ENCODE measurements at places on chromosomes 1 and 21. TPM values are rescaled to one million over a fixed set of nuclear protein-coding genes. Genes with fewer than 3 reads are reported as not detected.

- H3K36me3 ChIP-seq, result no peaks in the 10 kb centered on the region
- H3K27ac ChIP-seq, result no peak overlapping the region
- peaks cover 49% of the 10 kb centered on the region for H3K27me3 ChIP-seq
- no peak for DNase-seq
These were observed 37.1 kb downstream of the WNT9A start for GRCh38 chr1:227910511-227911153.

GRCh38 chr1:18057623-18058022 is 50.0 kb upstream of the IGSF21 start:
- H3K27ac ChIP-seq, result no peak overlapping the region
- H3K4me1 ChIP-seq, result no peaks in the 10 kb centered on the region
- DNase-seq, result no peak
- H3K36me3 ChIP-seq, result no peaks in the 10 kb centered on the region
- no peak overlapping the region for H3K4me3 ChIP-seq
- peaks cover 14% of the 10 kb centered on the region for H3K27me3 ChIP-seq

DNA sequence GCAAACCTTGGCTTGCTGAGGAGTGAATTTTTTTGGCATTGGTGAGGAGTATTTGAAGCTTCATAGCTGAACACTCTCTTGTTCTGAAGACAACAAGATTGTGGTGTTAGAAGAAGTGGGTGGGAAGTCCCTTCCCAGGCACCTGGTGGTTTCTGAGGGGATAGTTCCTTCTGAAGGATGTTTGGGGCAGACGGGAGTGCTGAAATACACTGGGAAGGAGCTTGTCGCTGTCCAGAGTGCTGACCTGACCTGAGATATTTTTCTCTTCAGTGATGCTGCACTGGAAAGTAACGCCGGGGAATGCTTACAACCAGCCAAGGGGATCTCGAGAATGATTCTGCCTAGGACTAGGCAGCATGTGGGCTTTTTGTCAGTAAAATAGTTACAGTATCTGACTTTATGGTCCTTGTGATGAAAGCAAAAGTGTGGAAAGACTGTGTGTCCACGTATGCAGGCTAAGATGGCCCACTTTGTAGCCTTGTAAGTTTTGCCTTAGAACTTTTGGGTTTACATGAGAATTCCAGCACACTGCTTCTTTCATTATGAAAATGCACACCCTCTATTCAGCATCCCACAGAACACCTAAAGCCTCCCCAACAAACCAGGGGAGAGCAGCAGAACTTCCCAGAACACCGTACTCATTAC is 33.1 kb upstream of the NFASC start:
- H3K4me3 ChIP-seq, result no peak overlapping the region
- no peaks in the 10 kb centered on the region for H3K36me3 ChIP-seq
- H3K4me1 ChIP-seq, result peaks cover 14% of the 10 kb centered on the region
- peaks cover 27% of the 10 kb centered on the region for H3K27me3 ChIP-seq
- no peak overlapping the region for H3K27ac ChIP-seq

DNA sequence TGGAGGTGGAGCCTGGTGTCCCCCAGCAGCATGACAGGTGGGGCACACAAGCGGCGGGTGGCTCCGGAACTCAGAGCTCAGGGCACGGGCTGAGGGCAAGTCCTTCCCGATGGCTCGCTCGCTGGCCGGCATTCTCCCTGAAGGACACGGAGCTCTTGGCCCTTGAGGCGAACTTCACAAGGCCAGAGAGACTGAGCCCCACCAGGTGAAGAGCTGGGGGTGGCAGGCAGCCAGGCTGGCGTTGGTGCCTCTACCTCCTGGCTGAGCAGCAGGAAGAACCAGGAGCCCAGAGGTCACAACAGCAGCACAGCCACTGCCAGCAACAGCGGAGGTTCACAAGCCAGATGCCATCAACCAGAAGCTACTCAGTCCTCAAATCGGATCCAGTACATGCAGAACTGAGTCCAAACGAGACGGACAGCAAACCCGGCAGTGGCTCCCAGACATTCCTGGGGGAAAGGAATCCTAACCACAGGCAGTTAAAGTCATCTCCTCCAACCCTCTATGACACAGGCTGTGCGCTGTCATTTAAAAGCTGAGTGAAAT is 54.1 kb downstream of the NPHP4 start:
- no peak for DNase-seq
- H3K36me3 ChIP-seq, result peaks cover 14% of the 10 kb centered on the region
- H3K27me3 ChIP-seq, result no peaks in the 10 kb centered on the region
- H3K4me3 ChIP-seq, result no peak overlapping the region
- no peaks in the 10 kb centered on the region for H3K4me1 ChIP-seq

DNA sequence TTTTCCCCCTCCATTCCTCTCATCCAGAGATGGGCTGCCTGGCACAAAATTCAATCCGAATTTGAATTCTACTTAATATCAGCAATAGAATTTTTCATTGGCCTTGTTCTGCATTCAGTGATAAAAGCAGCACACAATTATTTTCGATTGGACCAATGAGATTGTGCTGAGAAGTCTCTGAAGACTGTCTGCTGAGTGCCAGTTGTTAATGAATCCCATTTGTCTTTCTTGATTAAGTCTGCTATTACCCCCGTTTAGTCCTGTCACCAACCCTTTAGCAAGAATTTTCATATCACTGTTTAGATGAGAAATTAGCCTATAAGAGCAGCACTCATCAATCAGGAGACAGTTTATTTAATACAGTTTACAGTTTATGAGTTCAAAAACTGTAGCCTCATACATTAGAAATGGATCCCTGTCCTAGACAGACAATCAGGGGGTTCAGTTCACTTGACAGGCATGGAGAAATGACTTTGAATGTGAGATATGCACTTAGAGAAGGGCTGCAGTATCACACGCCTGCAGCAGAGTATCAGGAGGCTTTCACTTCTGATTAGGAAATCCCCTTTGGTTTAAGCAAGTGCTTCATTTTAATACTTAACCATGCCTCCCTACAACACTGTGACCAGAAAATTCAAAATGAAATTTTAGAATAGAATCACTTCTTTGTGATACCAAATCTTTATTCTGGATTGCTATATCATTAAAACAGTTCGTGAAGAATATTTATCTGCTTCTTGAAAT is 304.7 kb upstream of the PTBP2 start:
- no peaks in the 10 kb centered on the region for H3K36me3 ChIP-seq
- no peak for DNase-seq
- no peaks in the 10 kb centered on the region for H3K4me1 ChIP-seq
- no peak overlapping the region for H3K4me3 ChIP-seq
- H3K27me3 ChIP-seq, result no peaks in the 10 kb centered on the region

GRCh38 chr1:40780678-40781607 is 2.6 kb upstream of the KCNQ4 start:
- no peak for DNase-seq
- H3K27me3 ChIP-seq, result peaks cover 30% of the 10 kb centered on the region
- no peak overlapping the region for H3K4me3 ChIP-seq
- peaks cover 23% of the 10 kb centered on the region for H3K36me3 ChIP-seq

- peaks cover 60% of the 10 kb centered on the region for H3K27me3 ChIP-seq
- no peak overlapping the region for H3K4me3 ChIP-seq
- DNase-seq, result no peak
- no peaks in the 10 kb centered on the region for H3K36me3 ChIP-seq
- no peak overlapping the region for H3K27ac ChIP-seq
- peaks cover 8% of the 10 kb centered on the region for H3K4me1 ChIP-seq
These were observed 51.3 kb upstream of the TSPAN2 start for GRCh38 chr1:115140442-115141144.

GRCh38 chr1:216181590-216181989 is 241.7 kb downstream of the USH2A start:
- H3K4me1 ChIP-seq, result no peaks in the 10 kb centered on the region
- no peak overlapping the region for H3K27ac ChIP-seq
- peaks cover under 1% of the 10 kb centered on the region for H3K27me3 ChIP-seq
- no peaks in the 10 kb centered on the region for H3K36me3 ChIP-seq
- DNase-seq, result no peak
- H3K4me3 ChIP-seq, result no peak overlapping the region

DNA sequence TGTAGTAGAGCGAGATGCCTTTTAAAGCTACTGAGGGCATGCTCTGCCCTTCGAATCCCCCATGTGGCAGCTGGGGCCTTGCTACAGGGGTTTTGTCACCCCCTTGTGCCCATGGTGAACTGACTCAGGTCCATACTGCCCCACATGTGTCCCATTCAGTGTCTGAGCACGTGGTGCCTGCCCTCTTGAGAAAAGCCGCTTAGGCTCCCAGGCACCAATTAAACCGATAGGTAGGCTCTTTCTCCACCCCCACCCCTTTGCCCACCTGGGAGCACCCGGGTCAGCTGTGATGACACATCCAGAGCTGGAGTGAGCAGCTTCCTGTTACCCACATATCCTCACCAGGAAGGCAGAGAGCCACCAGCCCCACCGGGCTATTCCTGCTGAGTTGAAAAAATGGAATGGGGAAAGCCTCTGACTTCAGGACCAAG is 30.5 kb downstream of the TMCC2 start:
- DNase-seq, result no peak
- no peak overlapping the region for H3K4me3 ChIP-seq
- peaks cover 9% of the 10 kb centered on the region for H3K27me3 ChIP-seq
- H3K36me3 ChIP-seq, result no peaks in the 10 kb centered on the region
- H3K27ac ChIP-seq, result no peak overlapping the region
- peaks cover 13% of the 10 kb centered on the region for H3K4me1 ChIP-seq

GRCh38 chr1:243254233-243254926 is 701 bp downstream of the CEP170 start:
- peak overlapping the region; percentile 97 for H3K4me3 ChIP-seq
- peaks cover 22% of the 10 kb centered on the region for H3K4me1 ChIP-seq
- H3K36me3 ChIP-seq, result no peaks in the 10 kb centered on the region

- DNase-seq, result peak; percentile 70
- H3K4me1 ChIP-seq, result peaks cover 34% of the 10 kb centered on the region
- no peaks in the 10 kb centered on the region for H3K36me3 ChIP-seq
These were observed 98.4 kb downstream of the EBNA1BP2 start for GRCh38 chr1:43073490-43074230.

- H3K27me3 ChIP-seq, result no peaks in the 10 kb centered on the region
- no peaks in the 10 kb centered on the region for H3K36me3 ChIP-seq
- no peak for DNase-seq
- H3K27ac ChIP-seq, result no peak overlapping the region
These were observed 136.2 kb upstream of the RUNX3 start for GRCh38 chr1:25066256-25066655.

DNA sequence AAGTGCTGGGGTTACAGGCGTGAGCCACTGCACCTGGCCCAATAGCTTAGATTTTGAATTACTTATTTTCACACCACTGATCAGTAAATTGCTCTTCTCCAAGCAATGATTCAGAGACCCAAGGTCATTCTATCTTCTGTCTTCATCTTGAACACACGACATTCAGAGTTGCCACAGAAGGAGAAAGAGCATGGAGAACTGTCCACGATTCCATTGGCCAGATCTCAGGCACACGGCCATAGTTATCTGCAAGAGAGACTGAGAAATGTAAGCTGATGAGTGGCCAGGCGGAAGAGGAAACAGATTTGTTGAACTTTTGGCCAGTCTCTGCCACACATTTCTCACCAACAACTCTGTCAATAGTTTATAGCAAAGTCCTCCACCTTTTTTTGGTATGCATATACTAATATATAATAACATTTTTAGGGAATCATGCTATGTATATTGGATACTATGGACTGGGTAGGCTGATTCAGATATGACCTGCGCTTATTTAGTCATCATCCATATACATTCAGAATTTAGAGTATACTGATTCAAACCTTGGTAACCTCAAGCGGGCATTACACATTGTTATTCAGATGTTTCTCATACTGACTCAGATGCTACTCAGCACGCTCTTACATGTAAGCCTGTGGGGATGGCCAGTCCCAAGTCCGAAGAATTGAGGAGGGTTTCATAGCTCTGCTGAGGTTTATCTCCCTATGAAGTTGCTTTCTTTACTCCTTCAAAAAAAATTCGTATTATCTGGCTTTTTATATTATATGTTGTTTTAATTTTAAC is 25.5 kb upstream of the CAP1 start:
- peaks cover 5% of the 10 kb centered on the region for H3K4me1 ChIP-seq
- DNase-seq, result no peak
- H3K27ac ChIP-seq, result peak overlapping the region; percentile 52

- H3K27me3 ChIP-seq, result no peaks in the 10 kb centered on the region
- H3K36me3 ChIP-seq, result no peaks in the 10 kb centered on the region
- no peak for DNase-seq
- H3K4me3 ChIP-seq, result no peak overlapping the region
These were observed 282.1 kb upstream of the BRINP3 start for GRCh38 chr1:190759807-190760206.

GRCh38 chr1:147491098-147491497 is 50.2 kb upstream of the BCL9 start:
- no peaks in the 10 kb centered on the region for H3K4me1 ChIP-seq
- H3K36me3 ChIP-seq, result no peaks in the 10 kb centered on the region
- H3K4me3 ChIP-seq, result no peak overlapping the region
- no peak overlapping the region for H3K27ac ChIP-seq

GRCh38 chr1:108708691-108709660 is 3.7 kb upstream of the FNDC7 start:
- H3K4me1 ChIP-seq, result no peaks in the 10 kb centered on the region
- DNase-seq, result no peak

The VANGL2 gene
- polyA plus RNA-seq, result 0.08 TPM

The ERG gene
- not detected for polyA plus RNA-seq

The TIPRL gene
- 35.7 TPM for polyA plus RNA-seq

The LAMB3 gene
- not detected for polyA plus RNA-seq

The OR2M3 gene
- polyA plus RNA-seq, result not detected

The KCNE1 gene
- polyA plus RNA-seq, result not detected

The FAM78B gene
- not detected for polyA plus RNA-seq

The L1TD1 gene
- not detected for polyA plus RNA-seq
